PC-3 (cell line): ENCODE measurements at places on chromosomes 12 and 14.

GRCh38 chr12:107873223-107873622 lies 98.7 kb downstream of the ASCL4 start:
- no peak for DNase-seq

- peak; percentile 92 for DNase-seq
Observed at GRCh38 chr14:101454229-101454628, 107.1 kb upstream of the DIO3 start.

DNA sequence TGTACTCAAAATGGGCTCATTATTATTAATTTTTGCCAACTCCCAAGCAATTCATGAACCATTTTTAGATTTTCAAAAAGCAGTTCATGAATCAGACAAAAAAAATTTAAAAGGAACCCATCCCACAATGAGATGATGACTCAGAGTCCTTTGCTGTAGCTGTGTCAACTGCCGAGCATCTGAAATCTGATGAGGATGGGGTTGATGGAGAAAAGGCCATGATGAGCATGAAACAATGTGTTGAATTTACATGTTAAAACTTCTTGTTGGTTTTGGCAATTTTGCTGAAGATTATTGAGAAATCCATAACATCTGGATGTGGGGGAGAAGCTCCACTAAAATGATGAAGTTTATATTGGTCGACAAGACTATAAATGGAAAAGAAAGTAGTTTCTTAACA lies 378.0 kb downstream of the FOXG1 start:
- DNase-seq, result peak; percentile 66

DNA sequence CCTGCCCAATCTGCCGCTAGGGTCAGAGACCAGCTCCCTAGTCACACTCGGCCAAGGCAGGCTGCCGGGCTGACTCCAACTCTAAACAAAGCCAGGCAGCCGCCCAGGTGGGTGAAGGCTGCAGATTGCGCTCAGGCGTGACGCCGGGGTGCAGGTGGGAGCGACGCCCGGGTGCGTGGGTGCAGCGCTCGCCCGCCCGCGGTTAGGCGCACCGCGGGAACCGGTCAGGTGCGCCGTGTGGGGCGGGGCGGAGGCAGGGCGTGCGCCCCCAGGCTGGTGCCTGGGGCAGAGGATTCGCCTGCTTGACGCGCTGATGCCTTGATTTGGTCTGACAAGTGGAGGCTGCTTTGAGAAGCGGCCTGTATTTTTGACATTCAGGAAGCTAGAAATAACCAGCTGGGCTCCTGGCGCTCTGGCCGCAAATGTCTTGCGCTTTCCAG lies 126.7 kb upstream of the HIF1A start:
- peak; percentile 57 for DNase-seq

DNA sequence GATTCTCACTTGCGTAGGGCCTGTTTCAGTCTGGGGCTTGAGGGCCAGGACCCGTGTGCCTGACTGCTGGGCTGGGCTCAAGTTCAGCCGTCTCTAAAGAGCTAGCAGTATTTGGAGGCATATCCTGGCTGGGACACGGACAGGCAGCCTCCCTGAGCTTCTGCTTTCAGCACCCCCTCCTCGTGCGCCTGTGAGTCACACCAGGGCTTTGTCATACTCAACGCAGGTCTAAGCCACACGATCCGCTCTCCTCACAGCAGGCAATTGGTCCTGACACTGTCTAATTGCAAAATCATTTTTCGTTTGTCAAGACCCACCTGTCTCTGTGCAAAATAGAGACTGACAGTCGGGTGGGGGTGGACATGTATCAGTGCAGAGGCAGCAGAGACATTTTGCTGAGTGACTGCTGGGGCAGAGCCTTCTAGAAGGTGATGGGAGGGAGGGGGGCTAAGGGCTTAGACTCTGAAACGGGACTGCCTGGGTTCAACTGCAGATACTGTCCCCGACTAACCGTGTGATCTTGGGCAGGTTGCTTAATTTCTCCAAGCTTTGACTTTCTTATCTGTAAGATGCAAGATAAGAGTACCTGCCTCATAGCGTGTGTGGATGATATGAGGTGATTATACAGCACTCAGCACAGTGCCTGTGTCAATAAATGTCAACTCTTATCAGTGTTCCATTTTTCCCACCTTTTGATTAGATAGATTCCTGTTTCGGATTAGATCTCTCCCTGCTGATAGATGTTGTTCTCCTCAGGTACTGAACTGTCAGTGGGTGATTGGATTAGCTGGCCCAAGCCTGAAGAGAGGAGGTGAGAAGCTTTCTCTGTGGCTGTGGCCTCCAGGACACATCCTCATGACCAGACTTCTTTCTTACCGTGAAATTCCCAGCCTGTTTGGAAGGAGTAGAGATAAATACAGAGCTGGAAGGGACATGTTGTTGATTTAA lies 53.1 kb downstream of the KCNA1 start:
- DNase-seq, result peak; percentile 24

GRCh38 chr14:24398653-24399446 lies at the start of gene NYNRIN:
Gene NYNRIN (plus strand): TSS chr14:24399003. CDS start chr14:24399247, 244 bp downstream.
- no peak for DNase-seq

DNA sequence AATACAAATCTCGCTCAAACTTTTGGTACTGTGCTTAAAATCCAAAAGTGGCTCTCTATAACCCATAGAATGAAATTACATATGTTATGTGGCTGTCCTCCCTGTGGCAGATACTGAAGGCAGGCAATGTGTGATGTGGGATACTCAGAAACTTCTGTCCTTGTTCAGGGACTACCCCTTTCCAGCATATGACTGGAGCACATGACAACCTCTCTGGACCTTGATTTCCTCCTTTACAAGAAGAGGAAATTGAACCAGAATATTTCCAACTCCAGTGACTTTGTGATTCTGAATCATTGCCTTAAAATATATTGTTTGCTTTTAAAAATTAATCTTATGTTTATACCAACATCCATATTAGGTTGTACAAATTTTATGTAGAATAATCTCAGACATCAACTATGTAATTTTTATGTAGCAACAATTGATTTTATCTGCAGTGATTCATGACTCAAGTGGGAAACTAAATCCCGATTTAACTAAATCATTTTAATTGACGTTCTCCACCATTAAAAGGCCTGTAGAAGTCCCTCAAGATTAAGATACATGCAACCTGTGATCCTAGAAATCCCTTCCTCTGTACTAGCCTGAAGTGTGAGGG lies 162.4 kb downstream of the AKAP6 start:
- no peak for DNase-seq

- DNase-seq, result peak; percentile 59
Observed at GRCh38 chr14:91830777-91831176, 36.6 kb downstream of the TC2N start.

GRCh38 chr12:16449459-16449858 lies 102.0 kb downstream of the MGST1 start:
- DNase-seq, result no peak

DNA sequence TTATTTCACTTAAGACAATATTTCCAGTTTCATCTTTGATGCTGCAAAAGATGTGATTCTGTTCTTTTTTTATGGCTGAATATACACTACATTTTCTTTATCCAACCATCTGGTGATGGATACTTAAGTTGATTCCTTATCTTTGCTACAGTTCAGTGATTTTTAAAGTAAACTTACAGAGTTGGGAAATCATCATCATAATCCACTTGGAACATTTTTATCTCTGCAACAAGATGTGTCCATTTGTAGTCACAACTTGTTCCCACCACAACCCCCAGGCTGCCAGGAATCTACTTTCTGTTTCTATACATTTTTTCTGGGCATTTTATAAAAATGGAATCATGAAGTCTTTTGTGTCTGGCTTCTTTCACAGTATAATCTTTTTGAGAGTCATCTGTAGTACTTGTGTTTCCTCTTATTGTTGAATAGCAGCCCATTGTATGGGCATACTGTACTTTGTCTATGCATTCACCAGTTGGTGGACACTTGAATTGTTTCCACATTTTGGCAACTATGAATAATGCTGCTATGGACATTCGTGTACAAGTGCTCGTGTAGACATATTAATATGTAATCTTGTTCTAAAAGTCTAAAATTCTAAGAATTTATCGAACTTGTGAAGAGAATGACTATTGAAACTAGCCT lies 212.5 kb upstream of the DDHD1 start:
- no peak for DNase-seq

GRCh38 chr12:27766587-27766986 lies 13.4 kb upstream of the KLHL42 start:
- DNase-seq, result no peak

- no peak for DNase-seq
Observed at GRCh38 chr14:89205137-89205740, 211.8 kb downstream of the FOXN3 start.

DNA sequence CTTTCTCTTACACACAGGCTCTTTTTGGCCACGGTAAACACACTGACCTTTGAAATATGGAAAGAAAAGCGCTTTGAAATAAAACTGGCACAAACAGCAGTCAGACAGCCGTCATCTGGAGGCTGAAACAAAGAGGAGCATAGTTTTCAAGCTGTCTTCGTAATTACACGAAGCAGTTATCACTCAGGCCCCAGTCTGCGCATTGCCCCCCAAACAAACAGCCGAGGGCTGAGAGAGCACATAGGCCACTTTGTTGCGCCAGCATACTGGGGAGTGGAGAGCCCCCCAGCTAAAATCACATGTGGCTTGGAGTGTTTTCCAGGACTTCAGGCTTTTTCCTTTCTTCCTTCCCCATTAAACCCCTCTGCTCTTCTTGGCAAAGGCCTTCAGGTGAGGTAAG lies 142.9 kb upstream of the BTG1 start:
- DNase-seq, result no peak

DNA sequence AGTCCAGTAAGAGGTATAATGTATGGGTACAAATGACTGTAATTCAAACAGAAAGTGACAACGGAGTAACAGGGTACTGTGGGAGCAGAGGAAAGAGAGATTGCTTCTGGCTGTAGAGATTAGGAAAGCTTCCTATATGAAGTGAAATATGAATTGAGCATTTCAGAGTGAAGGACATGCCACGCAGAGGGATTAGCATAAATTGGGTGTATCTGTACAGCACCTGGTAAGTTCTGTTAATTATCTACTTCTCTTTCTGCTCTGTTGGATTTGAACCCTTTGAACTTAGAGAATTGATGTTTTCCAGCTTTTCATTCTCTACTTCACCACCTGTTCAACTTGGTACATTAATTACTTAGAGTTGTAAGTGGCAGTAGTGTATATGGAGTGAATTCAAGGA lies 8.8 kb downstream of the STK38L start:
- DNase-seq, result no peak

DNA sequence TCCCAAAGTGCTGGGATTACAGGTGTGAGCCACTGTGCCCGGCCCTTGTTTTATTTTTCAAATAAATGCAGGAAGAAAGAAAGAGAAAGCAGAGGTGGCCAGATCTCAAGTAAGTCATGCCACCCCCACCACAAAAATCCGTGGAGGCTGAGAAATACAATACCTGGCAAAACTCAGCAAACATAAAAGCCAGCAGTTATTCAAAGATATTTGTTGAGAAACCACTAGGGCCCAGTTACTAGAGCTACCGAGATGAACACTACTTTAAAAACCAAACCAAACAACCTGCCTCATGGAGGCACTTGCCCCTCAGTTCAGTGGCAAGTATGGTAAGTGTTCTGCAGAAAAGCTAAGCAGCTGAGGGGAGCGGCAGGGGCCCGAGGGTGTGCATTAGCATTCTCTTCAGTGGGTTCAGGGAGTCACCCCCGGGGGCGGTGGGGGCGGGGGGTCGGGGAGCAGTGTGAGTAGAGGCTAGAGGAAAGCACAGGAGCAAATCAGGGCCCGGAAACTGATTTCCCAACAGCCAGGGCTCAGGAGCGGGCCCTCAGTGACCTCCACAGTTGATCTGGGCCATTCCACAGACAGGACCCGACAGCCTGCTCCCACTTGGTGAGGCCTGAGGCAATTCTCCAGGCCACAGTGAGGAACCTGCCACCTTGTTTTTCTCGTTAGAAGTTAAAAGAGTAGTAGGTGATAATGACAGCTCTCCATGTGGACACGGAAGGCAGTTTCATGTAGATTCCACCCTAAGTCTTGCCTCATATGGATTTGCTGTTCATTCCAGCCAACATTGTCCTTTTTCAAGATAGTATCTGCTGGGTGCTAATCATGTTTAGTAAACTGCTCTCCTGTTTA lies 8.6 kb downstream of the EVL start:
- DNase-seq, result no peak

GRCh38 chr14:24909523-24910302 lies 140.2 kb downstream of the STXBP6 start:
- DNase-seq, result no peak

GRCh38 chr12:55073043-55074022 lies 52.9 kb upstream of the OR9K2 start:
- peak; percentile 81 for DNase-seq

DNA sequence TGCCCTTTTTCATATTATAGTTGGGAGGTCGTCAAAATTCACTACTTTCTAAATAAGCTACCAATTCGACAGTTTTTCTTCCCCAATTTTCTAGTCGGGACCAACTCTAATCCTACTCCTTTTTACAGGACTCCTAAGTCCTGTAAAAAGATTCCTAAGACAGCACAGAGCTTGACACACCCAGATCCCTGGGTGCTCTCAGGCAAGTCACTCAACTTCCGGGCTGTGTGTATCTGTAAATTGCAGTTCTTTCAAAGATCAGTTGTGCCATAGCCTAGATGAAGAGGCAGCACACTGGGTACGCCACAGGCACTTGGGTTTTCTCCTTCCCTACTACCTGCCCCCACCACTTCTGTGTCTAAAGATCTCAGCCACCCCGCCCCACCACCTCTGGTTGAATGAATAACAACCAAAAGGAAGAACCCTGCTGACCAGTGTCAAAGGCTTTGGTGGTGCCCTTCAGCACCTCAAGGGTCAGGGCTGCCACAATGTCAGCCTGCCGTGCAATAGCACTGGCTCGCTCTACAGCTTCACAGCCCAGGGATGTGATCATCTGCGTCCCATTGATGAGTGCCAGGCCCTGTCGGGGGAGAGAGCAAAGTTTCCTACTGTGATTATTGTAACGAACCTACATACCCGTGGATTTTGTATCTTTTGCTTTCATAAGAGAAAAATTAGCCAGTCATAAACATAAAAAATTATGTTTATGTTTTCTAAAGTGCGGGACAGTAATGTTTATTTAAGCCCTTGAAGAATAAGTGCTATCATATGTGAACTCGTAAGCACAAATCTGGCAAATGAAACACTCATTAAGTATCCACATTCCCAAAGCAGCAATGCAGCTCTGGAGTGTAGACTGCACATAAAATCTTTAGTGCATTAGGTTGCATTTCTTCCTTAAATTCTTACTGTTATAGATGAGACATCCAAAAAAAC lies 9.2 kb downstream of the HAL start:
- no peak for DNase-seq

GRCh38 chr14:52333823-52334657 lies 19.9 kb downstream of the PTGER2 start:
- no peak for DNase-seq

- DNase-seq, result no peak
Observed at GRCh38 chr12:127811988-127812387, 455.0 kb upstream of the TMEM132C start.

GRCh38 chr12:47894068-47894467 lies 10.7 kb downstream of the VDR start:
- DNase-seq, result no peak

- peak; percentile 74 for DNase-seq
Observed at GRCh38 chr14:77316872-77317301, 3.8 kb downstream of the POMT2 start.
